ENCODE measurements at places on chromosomes 3 and 15.

- DNase-seq: no peak
Observed at GRCh38 chr3:945738-946137, 147.1 kb upstream of the CNTN6 start.

GRCh38 chr15:48279608-48280007 lies 51.6 kb upstream of the DUT start:
- DNase-seq: no peak

DNA sequence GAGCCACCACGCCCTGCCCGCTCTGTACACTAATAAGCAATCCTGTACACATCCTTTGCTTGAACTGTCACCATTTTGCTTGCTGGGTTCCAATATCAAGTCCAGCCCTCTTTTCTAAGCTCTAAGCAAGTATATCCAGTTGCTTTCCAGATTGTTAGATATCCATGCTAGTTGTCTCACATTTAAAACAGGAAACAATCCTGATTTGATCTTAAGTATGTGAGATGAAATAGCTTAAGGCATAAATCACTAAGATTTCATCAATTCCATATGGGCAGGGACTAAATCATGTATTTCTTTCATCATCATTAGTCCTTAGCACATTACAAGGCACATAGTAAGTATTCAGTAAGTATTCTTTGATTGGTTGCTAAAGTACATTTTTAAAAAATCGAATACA lies 16.2 kb downstream of the ATP11B start:
- no peak for DNase-seq

DNA sequence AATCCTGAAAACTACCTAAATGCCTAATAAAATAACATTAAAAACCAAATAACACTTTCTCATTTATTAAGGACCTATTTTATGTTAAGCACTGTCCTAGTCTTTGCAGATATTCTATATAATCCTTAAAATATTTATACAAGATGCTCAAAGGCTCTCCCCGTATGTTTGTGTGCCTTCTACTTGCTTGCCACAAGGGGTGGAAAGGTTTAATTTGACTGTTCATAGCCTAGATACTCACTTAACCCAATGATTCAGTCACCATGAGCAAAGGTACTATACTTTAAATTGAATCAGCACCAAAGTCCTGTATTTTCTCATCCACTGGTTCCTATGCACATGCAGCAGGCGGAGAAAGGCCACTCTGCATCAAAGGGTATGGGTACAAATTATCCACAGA lies 32.0 kb downstream of the LSAMP start:
- DNase-seq: no peak

DNA sequence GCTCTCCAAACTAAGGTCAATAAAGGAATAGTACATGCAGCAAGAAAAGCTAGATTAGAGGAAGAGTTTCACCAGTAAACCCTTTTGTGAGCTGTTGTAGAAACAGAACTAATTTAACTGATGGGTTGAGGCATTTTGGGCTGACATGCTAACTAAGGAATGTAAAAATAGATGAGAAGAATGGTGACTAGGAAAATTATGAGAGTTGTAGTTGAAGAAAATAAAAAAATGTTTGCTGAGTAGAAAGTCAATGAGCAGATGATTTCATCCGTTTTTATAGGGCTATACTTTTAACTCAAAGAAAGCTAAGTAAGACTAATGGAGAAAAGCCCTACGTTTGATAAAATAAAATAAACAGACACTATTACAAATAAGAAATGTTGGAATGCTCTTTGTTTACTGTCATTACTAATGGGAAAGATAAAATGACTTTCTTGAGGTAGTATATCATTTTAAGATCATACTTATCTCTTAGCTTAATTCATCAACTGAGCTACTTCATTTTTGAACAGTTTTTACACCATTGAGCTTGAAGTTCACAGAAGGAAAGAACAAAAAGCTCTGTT lies 209.4 kb upstream of the DPH6 start:
- no peak for DNase-seq

GRCh38 chr3:43641306-43642114 lies 19.7 kb upstream of the ANO10 start:
- DNase-seq: no peak

DNA sequence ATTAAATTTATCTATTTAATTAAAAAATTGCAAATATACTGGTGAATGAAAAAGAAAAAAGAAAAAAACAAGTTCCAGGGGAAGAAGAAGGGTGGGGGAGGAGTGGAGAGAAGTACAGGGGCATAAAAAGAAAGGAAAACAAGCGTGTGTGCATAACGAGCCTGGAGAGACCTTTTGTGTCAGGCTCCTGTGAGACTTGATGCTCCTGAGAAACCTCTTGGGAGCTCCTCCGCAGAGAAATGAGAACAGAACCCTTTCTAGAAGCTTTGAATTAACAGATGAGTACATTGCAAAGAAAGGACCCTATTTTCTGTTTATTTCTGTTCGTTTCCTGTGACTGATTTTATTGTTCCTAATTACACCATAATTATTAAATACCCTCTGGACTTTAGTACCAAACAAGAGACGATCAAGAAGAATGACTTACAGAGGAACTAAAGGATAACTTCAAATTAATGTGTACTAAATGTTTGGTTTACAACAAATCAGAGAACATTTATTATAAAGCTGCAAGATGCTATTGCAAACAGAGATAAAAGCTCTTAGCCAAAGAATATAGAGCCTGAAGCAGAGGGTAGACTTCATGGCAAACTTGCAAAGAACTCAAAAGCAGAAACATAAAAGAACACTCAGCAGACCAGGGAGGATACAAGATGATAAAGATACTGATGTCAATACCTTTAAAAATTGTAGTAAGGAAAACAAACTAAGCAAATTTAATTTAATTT lies 74.7 kb downstream of the DPPA2 start:
- no peak for DNase-seq

DNA sequence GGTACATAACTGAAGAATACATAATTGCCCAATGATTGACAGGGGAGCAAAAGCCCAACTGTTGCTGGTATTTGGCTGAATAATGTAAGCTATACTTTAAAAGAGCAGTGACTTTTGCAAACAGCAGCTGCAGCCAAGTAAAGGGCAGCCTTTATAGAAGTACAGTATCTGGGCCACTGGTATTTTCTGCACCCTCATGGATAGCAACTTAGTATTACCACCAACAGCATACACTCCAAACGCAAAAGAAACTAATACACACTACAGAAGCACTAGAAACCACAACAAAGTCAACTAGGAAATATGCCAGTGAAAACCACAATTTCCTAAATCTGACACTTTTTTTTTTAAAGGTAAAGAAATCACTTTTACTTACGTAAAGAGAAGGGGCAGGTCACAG lies 206.1 kb downstream of the TIGIT start:
- DNase-seq: no peak

- no peak for DNase-seq
Observed at GRCh38 chr15:58525991-58526421, 94.2 kb downstream of the LIPC start.

DNA sequence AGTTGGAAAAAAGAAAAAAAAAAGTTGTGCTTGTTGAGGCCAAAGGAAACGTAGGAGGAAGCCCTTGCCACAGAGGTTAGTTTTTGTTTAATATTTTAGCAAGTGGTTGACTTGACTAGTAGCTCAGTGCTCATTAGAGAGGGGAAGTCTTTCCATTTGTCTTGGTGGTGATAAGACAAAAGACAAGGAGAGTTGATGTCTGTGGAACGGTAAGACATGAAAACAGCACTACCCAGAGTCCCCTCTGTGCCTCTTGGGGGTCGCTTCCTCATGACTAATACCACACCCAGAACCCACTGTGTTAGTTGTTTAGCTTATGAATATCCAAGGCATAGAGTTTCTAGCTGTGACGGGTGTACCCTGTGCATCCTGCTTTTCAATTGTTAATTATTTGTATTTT lies 211.4 kb downstream of the ITPR1 start:
- DNase-seq: no peak

DNA sequence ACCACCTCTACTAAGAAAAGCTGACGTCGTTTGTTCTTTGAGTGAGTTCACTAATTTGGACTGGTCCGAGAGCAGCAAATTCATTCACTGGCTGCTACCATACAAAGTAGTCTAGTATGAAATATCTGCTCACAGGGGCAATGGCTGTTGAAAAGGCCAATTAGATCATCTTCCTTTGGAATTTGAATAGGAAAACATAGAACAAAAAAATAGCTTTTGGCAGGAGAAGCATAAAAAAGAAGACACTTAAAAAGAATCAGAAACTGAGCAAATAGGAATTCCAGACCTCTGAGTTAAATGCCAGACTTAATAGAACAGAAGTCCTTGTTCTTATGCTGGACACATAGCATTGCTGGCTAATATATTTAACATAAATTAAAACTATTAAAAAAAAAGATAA lies 159.3 kb downstream of the IL1RAP start:
- DNase-seq: no peak

DNA sequence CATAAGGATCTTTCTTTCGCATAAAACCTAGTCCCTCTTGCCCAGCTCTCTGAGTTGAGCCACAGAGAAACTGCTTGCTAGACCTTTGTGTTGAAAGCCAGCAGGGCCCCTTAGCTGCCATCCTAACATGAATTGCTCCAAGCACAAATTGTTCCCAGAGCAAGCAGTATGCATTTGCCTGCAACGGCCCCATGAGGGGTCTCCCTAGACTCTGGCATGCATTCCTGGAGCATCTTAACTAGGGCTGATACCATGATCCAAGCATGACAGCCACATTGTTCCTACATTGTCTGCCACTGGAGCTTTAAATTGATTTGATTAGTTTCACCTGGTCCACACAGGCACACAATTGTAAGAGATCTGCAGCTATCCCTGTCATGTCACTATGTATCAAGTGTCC lies 428.1 kb downstream of the TAFA4 start:
- no peak for DNase-seq

- no peak for DNase-seq
Observed at GRCh38 chr3:47113669-47114365, 50.1 kb downstream of the SETD2 start.

- DNase-seq: no peak
Observed at GRCh38 chr3:138148503-138148902, 16.3 kb upstream of the A4GNT start.

- no peak for DNase-seq
Observed at GRCh38 chr15:84648539-84648938, 5.5 kb downstream of the WDR73 start.

GRCh38 chr3:38805765-38806386 lies 10.1 kb downstream of the SCN10A start:
- no peak for DNase-seq

DNA sequence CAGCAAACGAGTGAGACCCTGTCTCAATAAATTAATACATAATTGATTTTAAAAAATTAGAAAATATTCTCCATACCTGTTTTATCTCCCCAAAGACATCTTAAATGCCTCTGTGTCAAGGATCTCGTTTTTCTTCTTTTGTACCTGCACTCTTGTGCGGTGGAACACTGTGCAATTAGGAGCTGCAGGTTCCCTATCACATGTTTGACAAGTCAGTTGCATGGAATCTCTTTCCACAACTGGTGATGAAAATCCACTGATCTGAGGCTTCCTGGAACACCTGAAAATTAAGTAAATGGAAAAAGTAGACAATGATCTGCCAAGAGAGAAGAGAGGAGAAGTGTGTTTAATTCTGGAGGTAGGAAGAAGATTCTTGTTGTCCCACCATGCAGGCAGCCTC lies 3.0 kb upstream of the SNX22 start:
- DNase-seq: no peak

DNA sequence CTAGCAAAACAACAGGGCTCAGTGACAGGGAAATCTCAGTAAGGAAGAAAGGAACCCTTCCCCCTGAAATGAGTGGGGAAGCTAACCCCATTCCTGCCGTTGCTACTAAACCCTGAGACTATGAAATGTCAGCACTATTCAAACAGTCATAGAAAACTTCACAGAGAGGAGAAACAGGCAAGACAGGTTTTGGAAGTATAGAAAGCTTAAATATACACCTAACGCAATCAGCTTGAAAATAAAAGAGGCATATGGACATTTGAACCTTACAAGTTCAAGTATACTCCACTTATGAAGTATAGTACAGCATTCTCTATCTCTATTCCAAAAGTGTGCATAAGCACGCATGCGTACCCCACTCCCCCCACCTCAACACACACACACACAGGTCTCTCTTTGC lies 17.6 kb upstream of the FRMD4B start:
- no peak for DNase-seq

DNA sequence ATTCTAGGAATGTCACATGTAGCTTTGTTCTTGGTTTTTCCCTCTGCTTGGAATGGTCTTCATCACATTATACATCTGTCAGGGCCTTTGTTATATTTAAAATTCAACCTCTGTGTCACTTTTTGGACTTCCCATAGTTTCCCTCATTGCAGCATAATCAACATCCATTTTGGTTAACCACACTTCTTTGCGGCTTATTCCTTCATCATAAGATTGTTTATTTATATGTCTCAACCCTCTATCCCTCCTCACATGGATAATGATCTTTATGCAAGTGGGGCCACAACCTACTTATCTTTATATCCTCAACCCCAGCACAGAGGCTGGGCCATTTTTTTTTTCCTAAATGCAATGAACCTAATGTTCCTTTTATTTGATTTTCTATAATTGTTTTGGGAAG lies 260.0 kb upstream of the THBS1 start:
- DNase-seq: no peak

DNA sequence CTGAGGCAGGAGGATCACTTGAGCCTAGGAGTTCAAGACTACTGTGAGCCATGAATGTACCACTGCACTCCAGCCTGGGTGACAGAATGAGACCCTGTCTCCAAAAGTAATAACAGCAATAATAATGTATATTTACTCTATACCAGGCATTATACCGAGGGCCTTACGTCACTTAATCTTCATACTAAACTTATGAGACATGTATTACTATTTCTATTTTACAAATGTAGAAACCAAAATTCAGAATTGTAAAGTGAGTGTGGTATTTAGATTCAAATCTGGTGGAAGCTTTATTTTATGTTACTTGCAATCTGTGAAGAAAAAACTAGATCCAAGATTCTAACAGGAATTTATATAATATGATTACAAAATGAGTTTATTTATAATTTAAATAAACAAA lies 9.7 kb upstream of the BLM start:
- DNase-seq: no peak

- DNase-seq: no peak
Observed at GRCh38 chr15:42395838-42396237, 36.5 kb downstream of the CAPN3 start.

DNA sequence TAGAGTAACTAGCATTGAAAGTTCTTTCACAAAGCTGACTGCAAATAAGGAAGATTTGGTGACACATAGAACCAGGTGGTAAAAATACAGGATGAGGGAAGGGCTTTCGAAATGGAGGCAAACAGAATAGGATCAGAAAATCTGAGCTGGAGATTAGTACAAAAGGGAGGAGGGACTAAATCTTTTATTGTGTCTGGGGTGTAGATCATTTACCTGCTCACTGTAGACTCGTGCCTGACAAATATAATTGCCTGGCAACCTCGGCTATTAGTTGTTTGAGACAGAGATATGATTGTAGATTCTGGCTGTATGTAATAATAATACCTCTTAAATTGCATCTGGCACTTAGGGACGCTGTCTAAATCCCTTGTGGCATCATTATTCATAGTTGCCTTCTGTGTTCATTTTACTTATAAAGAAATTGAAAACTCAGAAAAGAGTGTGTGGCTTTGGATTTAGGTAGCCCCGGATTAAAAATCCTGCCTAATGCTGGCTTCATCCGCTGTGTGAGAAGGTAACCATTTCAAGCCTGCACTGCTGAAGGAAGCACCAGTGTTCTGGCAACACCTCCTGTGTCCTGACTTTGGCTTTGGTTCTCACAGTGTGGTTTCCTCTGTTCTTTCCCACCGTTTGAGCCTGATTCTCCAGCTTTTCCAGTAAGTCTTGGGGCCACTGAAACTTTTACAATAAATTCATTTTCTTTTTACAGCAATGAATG lies 25.0 kb upstream of the GPR160 start:
- no peak for DNase-seq

- DNase-seq: no peak
Observed at GRCh38 chr15:59843609-59844008, 154.5 kb upstream of the BNIP2 start.
